ENCODE measurements at places on chromosomes 3 and 15.
A peak's percentile ranks its signal among the peaks of the same experiment; 100 is the strongest.

GRCh38 chr3:163056874-163057497 lies 1560.4 kb downstream of the OTOL1 start:
- DNase-seq: no peak

DNA sequence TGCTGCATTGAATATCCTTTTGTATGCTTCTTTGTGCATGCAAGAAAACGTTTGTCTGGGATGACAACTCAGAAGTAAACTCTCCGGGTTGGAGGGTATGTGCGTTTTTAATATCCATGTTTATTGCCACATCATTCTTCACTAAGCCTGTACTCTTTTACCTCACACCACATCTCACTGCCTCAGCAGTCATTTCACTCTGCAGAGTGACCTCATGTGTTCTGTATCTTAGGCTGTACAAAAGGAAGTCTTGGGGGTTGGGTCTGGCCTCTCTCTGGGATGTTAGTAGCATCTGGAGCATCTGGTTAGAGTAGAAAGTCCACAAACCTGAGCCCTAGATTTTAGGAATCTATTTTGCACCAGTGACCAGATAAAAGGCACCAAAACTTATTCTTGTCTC lies 16.1 kb downstream of the CACNA1D start:
- no peak for DNase-seq

DNA sequence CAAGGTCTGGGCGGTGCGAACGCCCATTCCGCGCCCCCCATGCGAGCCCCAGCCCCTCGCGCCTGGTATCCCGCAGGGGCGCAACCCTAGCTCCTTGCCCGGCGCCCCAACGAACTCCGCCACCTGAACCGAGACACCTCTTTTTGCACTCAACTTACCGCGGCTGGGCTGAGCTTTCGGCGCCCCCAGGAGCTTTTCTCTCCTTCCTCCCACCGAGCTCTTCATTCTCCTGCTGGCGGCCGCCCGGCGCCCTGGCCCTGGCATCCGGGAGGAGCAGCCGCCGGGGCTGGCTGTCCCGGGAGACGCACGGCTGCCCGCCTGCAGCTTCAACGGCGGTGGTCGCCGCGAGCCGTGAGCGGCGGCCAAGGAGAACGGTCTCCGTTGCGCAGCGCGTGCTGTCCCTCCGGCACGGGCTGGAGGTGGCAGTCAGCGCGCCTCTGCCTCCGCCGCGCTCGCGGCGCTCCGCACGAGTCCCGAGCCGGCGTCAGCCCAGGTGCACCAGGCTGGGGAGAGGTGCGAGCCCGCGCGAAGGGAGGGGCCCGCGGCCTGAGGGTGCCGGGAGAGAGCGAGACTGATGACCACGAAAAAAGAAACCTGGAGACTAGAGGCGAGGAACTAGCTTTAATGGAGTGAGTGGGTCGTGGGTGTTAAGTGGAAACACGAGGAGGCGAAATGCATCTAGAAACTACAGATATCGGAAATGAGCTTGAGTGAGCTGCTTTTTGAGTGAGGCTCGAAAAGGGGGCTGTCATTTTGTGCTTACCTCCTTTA lies 621.5 kb upstream of the ZNF385D start:
- DNase-seq: no peak

GRCh38 chr3:66998904-66999235 lies 763 bp downstream of the KBTBD8 start:
- DNase-seq: no peak

GRCh38 chr15:72847806-72848205 lies 64.2 kb upstream of the ADPGK start:
- DNase-seq: no peak

DNA sequence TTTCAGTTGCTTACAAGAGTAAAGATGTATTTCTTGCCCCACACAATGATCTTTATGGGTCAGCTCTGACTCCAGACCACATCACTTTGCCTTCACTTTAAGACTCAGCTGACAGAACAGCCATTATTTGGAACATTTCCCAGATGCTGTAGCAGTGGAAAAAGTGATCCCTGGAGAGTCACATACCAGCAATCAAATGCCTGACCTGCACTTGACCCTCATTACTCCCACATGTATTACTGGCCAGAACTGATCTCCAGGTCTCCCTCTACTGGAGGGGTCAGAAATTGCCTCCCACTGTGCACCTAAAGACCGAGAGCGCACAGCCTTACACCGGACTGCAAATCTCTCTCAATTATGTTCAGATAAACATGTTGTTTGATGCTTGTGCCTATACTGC lies 88.6 kb upstream of the ZNF385D start:
- no peak for DNase-seq

DNA sequence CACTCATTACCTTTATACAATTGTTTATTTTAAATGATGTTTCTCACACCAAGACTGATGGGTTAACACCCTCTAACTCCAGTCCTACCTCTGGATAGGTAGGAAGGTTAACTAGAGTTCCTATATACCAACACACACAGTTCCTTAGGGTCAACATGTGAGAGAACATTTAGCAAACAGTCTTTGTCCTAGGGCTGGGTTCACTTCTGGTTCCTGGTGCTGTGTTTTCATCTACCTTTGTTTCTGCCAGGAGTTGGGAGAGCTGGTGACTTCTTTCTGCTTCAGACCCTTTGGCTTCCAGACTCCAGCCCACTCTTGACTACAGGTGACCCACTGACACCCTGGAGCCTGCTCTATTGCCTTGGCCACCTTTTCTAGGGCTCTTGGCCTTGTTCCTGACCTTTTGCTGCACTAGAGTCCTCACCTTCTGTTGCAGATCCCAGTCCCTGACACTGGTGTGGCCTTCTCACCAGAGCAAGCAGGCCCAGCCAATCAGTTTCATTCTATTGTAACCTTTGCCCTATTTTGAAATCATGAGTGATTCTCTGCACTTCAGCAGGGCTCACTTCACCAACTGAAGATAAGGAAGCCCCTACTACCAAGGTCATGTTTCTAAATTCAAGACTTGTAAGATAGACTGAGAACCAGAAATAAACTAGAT lies 50.0 kb upstream of the SECISBP2L start:
- no peak for DNase-seq

DNA sequence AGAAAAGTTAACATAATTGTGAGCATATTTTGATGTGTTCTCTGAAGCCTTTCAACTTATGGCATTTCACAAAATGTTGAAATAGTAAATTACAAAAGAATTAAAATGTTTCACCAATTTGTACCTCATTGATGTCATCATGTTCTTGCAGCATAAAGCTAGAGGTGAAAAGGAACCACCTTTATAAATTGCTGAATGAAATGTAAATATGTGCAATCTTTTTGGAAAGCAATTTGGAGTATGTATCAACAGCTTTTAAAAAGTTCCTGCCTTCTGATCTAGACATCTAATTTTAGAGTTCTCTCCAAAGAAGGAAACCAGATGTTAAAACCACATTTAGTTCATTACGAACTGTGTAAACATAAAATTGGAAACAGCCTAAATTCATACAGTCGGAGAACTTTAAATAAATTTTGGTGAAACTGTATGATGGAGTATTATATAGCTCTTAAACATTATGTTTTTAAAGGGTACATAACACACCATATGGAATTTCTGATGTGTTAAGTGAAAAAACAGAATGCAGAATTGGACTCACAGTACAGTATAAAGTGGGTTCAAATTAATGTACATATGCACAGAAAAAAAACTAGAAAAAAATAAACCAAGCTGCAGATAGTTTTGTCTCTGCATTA lies 311.2 kb upstream of the NAALADL2 start:
- DNase-seq: no peak

GRCh38 chr3:155441506-155441905 lies 148.0 kb upstream of the STRIT1 start:
- DNase-seq: no peak

DNA sequence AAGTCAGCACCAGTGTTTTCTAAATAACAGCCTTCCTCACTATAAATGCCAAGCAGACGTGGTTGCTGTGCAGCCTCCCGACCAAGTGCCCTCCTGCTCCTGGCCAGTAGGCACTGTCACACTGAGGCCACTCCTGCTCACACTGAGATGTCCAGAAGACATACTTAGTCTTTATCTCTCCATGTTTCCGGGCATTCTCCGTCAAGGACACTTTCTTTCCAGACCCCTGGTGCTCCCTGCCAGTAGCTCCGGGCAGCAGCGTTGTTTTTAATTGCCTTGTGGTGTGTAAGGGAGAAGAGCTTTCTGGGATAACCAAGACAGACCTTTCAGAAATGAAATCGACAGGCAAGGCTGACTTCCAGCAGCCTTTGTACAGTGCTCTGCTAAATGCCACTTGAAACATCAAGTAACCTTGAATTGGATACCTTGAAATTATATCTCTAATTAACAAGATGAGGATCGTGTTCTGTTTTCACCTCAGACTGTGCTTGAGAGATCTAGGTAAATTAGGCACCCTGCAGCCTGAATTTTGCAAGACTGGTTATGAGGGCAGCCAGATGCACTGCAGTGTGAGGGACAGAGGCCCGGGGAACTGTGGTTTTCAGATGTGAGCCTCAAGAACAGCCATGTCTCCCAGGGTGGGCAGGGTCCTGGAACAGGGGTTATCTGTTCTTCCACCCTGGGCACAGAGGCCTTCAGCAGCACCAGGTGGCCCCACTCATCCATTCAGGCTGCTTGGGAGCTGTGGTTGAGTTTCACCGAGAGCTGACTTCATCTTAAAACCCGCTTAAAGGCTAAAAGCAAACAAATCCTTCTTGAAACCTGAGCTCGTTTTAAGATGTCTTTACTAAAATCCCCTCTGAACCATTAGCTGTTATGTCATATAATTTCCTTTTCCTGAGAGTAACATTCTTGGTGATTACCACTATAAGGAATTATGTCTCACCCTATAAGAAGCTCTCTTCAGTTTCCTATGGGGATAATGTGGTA lies 105.5 kb upstream of the IL12A start:
- DNase-seq: no peak

GRCh38 chr15:33788906-33789540 lies 179.3 kb upstream of the CHRM5 start:
- DNase-seq: peak; percentile 22

- no peak for DNase-seq
Observed at GRCh38 chr3:52230461-52230860, 5.0 kb upstream of the TLR9 start.

GRCh38 chr3:120462409-120462959 lies 11.7 kb upstream of the FSTL1 start:
- no peak for DNase-seq

GRCh38 chr3:44920081-44920480 lies 45.7 kb downstream of the TGM4 start:
- DNase-seq: no peak

GRCh38 chr3:134610432-134611385 lies 40.1 kb downstream of the KY start:
- no peak for DNase-seq

DNA sequence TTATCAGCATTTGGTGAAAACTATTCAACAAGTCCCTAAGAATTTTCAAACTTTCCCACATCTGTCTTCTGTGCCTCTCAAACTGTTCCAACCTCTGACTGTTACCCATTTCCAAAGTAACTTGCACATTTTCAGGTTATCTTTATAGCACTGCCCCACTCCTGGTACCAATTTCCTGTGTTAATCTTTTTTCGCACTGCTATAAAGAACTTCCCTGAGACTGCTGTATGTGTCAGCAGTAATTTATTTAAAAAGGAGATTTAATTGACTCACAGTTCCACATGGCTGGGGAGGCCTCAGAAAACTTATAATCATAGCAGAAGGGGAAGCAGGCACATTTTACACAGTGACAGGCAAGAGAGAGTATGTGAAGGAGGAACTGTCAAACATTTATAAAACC lies 310.9 kb upstream of the SLITRK3 start:
- no peak for DNase-seq

DNA sequence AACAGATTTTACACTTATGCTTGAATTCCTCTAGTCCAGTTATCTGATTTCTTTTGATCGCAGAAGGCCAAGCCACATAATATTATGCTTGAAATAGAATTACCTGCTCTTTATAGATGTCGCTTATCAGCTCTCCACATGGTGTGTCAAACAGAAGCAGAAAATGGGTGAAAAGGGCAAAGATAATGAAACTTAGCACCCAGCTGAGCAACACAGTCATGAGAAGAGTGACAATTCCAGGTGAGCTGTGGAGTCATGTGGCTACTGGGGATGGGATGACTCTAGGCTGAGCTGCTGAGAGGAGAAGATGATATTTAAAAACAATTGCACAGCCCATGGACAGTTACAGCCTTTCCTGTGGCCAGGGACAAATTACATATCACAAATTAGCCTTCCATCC lies 398.7 kb upstream of the PDZRN3 start:
- DNase-seq: no peak

GRCh38 chr3:111212511-111212910 lies 140.9 kb downstream of the NECTIN3 start:
- DNase-seq: no peak

GRCh38 chr15:90239371-90239770 lies 5.4 kb downstream of the GDPGP1 start:
- DNase-seq: no peak

DNA sequence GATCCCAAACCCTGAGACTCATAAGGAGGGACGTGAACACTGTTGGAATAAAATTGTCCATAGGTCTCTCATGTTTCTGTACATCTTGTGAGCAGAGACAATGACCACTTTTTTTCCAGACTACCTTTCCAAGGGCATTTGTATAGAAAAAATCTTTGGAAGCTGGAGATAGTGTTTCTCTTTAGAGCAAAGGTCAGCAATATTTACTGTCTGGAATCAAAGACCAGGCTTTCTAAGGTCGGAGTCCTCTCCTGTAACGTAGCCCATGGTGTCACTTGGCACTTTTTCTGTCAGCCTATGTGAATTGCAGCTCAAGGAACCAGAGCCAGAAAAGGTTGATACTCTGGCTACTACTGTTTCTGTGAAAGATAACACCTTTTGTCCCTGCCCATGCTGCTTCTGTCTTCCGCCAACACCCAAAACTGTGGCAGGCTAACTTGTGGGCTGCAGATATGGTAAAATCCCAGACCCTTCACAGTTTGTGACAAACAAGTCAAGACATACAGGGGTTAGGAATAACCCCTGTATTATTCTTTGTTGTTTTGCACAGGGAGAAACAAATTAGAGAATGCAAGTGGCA lies 578.3 kb downstream of the GRM7 start:
- DNase-seq: no peak

DNA sequence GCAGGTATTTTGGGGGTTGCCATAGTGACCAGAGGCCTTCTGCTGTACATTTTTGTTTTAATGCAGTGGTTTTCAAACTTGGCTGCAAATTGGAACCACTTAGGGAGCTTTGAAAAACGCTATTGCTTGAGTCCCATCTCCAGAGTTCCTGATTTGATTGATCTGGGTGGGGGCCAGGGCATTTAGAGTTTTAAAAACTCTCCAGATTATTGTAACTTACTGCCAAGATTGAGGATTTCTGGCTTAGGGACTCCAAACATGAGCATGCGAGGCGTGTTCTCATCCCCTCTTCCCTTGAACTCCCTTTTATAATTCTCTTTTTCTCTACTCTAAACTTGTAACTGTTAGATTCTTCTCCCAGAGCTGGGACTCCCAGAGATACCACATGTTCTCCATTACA lies 340.8 kb upstream of the SUCLG2 start:
- DNase-seq: no peak

GRCh38 chr3:194612221-194612620 lies 21.0 kb downstream of the TMEM44 start:
- DNase-seq: no peak

- DNase-seq: no peak
Observed at GRCh38 chr3:8987645-8988383, 24.5 kb upstream of the RAD18 start.

Measured in NCI-H2171 (cell line).